ENCODE measurements at places on chromosomes 2 and 18.

GRCh38 chr18:25365242-25365641 is 13.3 kb upstream of the ZNF521 start:
- no peak for DNase-seq

GRCh38 chr18:41587976-41588375 is 367.1 kb upstream of the PIK3C3 start:
- DNase-seq = no peak

GRCh38 chr2:53785366-53785765 is 1.4 kb downstream of the ASB3 start:
- DNase-seq = no peak

DNA sequence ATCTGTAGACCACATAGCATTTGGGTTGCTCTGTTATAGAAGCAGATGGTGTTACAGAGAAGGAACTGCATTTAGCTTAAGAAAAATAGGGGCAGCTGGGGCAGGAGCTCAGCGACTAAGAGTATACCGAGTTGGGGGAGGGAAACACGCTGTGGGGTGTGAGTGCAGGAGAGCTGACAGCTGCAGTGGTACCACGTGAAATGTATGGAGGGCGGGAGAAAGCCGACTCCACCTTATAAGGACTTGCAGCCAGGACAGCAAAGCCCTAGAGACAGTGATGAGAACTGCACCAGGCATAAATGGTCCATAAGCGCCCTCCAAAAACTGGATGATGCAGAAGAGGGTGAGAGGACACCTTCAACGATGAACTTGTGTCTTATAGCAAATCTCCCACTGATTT is 237.6 kb downstream of the PRKCE start:
- DNase-seq = no peak

DNA sequence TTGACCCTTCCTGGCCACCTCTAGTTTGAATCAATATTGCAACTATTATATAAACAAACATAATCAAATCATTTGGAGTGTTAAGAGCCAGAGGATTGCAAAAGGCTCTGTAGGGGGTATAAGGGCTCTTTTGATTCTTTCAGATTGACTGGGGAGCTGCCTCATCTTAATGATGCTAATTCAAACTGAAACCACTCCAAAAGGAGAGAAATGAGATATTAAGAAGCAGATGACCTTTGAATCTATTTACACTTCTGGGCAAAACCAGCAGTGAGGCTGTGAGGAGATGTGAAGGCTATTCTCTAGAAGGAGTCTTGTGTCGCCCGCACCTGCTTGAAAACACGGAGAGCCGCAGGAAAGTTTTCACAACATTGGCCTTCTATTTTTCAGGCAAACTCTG is 311.2 kb upstream of the CRIM1 start:
- DNase-seq = no peak

GRCh38 chr2:127577208-127577475 is 41.7 kb downstream of the MYO7B start:
- DNase-seq = no peak

DNA sequence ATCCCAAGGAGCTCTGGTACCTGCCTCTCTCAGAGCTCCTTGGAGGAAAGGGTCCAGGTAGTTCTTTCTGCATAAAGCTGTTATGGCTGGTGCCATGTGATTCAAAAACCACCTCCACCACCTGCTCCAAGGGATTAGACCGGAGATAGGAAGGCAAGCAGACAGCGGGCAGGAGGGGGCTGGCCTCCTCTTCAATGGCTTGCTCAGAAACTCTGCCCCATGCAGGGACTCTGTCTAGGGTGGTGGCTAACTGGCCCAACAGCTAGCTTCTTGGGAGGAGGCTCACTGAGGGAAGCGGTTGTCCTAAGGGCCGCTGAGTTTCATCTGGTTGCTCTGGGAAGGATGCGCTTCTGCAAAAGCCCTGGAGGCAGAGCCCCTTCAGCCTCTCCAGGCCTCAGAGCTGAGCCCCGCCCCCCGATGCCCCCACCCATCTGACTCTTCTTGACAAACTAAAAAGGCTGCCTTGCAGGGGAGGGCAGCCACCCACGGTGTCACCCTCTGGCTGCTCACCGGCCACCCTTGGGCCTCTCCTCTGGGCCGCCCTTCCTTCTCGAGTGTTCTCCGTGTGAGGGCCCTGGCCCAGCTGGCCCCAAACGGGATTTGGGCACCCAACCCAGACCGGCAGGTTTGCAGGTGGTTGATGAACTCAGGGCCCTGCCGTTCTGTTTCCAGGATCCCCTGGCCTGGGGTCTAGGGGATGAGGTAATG is 90.2 kb downstream of the MCFD2 start:
- DNase-seq = no peak

- DNase-seq = no peak
These were observed 322.6 kb downstream of the PRKCE start for GRCh38 chr2:45974056-45974455.

GRCh38 chr2:47536696-47537095 is 133.7 kb downstream of the MSH2 start:
- no peak for DNase-seq

DNA sequence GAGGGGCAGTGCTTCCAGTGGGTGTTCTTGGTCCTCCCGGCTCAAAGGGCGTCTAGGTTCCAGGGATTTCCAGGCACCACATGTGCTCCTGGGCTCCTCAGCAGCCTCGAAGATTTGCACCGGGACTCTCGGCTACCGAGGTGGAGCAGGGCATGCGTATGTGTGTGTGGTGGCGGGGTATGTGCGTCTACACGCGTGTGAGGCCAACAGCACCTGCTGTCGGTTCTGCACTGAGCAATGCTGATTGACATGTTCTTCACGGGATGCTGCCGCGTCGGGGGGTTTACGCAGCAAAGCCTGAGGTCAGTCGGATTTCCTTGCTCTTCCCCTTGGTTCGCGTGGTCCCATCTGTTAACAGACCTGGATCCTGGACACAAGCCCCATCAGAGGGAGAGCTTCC is 119.8 kb downstream of the NDUFA10 start:
- DNase-seq = no peak

GRCh38 chr18:11980163-11980493 is 1.2 kb upstream of the IMPA2 start:
- DNase-seq = no peak

- DNase-seq = no peak
These were observed 224.5 kb downstream of the FAM210A start for GRCh38 chr18:13501891-13502290.

DNA sequence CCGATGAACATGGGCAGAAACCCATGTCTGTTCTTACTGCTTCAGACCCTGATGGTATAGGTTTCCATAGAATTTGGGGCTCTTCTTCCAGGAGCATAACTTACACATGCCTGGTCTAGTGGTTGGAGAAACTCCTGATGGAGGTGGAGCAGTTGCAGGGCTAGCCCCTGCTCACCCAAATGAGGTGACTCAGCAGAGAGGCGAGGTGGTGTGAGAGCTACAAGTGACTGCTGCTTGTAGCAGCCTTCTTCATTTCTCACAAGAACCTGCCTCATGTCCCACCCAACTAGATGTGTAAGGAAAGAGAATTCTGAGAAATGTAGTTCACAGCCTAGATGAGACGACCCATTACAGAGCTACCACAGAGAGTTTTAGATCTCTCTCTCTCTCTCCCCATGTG is 105.3 kb downstream of the ZNF407 start:
- DNase-seq = no peak

GRCh38 chr2:61951881-61952280 is 46.4 kb downstream of the COMMD1 start:
- DNase-seq = no peak

DNA sequence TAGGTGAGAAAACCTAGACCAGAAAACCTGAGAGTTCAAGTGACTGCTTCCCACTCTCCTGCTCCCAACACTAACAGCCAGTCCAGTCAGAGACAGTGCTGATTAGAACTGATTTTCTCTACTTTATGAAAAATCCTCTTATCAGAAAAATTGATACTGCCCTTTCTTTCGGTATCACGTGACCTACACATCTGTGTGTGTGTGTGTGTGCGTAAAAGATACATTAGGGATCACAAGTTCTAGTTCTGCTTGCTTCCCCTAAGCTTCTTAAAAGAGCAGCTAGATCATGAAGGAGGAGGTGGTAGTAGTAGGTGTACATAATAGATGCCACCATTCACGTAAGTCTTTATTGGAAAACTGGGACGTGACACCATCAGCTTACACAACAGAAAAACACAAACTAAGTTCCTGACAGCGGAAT is 1.5 kb downstream of the ARL5A start:
- DNase-seq = no peak

- DNase-seq = no peak
These were observed 102.2 kb downstream of the PDE1A start for GRCh38 chr2:182324665-182325064.

- no peak for DNase-seq
These were observed 91.7 kb upstream of the YWHAQ start for GRCh38 chr2:9722451-9722850.

DNA sequence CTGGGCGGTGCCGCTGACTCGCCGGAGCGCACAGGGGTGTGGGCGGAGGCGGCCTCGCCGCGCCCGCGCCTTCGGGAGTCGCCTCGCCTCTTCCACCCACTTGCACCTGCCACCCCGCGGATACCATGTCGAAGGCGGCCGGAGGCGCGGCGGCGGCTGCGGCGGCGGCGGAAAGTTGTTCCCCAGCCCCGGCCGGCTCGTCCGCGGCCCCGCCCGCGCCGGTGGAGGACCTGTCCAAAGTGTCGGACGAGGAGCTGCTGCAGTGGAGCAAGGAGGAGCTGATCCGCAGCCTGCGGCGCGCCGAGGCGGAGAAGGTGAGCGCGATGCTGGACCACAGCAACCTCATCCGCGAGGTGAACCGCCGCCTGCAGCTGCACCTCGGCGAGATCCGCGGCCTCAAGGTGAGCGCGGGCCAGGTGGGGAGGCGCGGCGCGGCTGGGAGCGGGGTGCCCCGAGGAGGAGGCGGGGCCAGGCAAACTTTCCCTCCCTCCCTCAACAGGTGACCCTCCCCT is 766 bp downstream of the CCDC85A start:
- no peak for DNase-seq

DNA sequence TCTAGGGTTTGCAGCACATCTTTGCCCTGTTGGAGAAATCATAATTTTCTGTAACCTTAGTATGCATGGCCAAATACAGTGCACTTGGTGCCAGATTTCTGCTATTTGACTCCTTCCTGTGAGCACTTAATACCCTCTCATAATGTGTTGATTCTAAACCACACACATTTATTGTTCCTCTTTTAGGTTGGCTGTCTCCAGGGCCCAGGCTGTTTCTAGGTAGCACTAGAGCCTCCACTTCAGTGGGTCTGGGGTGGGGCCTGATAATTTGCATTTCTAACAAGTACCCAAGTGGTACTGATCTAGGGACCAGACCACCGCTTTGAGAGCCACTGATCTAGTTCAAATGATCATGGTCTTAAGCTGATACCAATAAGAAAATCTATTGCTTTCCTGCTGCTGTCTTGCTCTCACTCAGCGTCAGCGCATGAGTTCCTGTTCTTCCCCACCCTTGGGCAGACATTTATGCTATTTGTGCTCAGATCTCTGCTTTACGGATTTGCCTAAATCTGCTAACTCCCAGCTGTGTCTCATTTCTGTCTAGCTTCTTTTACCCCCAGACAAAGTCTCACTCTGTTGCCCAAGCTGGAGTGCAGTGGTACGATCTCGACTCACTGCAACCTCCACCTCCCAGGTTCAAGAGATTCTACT is 7.4 kb downstream of the PTRHD1 start:
- DNase-seq = no peak

DNA sequence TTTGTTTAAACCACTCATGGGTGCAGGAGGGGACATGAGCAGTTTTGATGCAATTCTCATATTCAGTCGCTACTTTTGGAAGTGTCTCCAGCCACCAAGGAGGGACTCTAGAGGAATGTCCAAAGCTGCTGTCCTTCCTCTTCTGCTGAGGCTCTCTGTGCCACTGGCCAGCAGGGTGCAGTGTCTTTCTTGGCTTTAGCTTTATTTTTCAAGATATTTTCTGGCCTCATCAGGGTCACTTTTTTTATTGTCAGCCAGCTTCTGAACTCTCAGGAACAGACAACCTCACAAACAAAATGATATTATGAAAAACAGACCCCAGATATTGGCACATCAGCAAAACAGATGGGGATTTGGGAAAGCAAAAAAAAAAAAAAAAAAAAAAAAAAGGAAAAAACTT is 289.3 kb upstream of the ZSWIM2 start:
- DNase-seq = no peak

DNA sequence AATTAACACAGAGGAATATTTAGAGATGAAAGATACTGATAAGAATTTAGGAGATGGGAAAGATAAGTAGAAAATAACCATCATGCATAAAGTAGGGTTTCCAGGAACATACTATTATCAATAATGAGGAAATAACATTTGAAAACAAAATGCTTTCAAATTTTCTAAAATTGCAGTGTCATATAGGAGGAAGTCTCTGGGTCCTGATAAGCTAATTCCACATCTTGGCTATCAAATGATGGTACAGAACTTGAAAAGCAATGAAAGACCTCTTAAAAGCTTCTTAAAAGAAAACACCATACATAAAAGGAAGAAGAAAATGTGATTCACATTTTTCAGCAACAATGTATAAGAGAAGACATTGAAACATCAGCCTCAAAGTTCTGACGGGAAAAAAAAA is 1024.8 kb downstream of the TSN start:
- DNase-seq = no peak

GRCh38 chr2:40197121-40197520 is 254.8 kb downstream of the SLC8A1 start:
- DNase-seq = no peak

GRCh38 chr18:73617981-73618380 is 529.7 kb downstream of the FBXO15 start:
- no peak for DNase-seq

GRCh38 chr2:204505488-204505887 is 39.8 kb upstream of the PARD3B start:
- DNase-seq = no peak

DNA sequence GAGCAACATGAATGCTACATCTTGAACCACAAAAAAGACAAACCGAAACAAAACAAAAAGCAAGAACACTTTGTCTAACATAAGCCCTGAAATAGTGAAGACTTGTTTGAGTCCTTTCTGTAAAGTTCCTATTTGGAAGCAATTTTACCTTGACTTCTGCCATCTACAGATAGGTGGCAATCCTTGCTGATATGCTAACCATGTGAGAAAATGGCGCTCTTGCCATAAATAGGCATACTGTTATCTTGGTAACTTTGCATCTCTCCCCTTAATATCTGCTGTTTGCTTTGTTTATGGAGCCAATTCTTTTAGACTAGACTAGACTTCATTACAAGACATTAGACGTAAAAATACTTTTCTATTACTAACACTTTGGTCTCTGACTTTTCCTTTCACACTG is 49.4 kb upstream of the PNPT1 start:
- DNase-seq = no peak

DNA sequence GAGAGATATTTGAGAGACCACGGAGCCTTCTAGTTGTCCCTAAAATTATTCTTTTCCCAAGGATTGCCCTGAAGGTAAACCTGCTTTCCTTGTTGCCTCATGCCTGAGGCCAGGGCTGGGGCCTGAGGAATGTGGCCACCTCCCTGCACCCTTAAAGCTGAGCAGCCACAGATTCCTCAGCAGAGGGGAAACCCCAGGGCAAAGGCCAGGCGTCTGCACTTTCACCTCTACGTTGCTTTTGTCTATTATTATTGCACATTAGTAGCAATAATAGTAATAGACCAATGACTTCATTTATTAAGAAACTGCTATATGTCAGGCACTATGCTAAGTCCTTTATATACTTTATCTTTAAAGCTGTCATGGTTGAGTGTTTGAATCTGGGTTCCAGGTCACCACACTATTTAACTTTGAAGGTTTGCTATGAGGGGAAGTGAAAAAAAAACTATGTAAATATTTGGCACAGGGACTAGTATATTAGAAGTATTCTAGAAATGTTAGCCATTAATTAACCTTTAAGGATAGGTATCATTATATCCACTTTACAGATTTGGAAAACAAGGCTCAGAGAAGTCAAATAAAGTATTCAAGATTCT is 104.2 kb downstream of the LRRC30 start:
- no peak for DNase-seq

- peak; percentile 32 for DNase-seq
These were observed 20.9 kb upstream of the DNMT3A start for GRCh38 chr2:25362434-25363145.

Measured in activated CD4-positive, alpha-beta T cell treated with anti-CD3 and anti-CD28 coated beads, Interleukin-2, amount 50 U/mL, for 4 hours (primary cell).